NCI-H1694 treated with DMSO at 0.1 percent for 48 hours (cell line): ENCODE measurements at places on chromosomes 6 and 20.

- peak; percentile 85 for DNase-seq
These were observed 129.1 kb downstream of the PACRG start for GRCh38 chr6:162856885-162857284.

GRCh38 chr6:135722679-135723078, 128.8 kb upstream of the PDE7B start:
- DNase-seq: no peak

GRCh38 chr20:50569864-50570836, 60.0 kb downstream of the PTPN1 start:
- DNase-seq: no peak

- DNase-seq: no peak
These were observed 357.1 kb downstream of the MAFB start for GRCh38 chr20:40331807-40332560.

DNA sequence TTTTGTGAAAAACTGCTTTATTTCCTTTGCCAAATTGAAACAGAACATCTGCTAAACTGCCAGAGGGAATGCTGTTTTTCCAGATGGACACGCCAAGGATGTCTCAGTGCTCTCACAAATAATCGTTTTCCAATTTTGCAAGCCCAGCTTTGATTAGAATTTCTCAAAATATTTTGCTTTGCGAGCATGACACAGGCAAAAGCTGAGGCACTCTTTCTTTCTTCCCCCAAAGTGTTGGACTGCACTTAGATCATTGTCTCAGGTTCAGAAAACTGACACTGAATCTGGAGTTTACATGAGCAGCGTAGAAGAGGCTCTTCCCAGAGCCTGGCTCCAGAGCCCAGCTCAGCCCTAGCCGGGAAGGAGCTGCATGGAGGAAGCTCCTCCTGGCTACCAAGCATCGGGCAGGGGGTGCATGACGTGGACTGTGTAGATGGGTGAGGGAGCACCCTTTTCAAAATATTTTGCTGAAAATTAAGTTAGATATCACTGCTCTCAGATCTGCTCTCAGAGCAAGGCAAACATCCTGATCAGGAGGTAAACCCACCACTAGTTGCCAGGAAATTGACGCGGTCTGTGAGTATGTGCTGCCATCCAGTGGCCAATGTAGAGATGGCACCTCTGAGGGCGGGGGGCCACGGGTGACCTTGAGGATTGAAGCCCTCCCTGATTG, 107.5 kb downstream of the SLC22A3 start:
- DNase-seq: peak; percentile 5

DNA sequence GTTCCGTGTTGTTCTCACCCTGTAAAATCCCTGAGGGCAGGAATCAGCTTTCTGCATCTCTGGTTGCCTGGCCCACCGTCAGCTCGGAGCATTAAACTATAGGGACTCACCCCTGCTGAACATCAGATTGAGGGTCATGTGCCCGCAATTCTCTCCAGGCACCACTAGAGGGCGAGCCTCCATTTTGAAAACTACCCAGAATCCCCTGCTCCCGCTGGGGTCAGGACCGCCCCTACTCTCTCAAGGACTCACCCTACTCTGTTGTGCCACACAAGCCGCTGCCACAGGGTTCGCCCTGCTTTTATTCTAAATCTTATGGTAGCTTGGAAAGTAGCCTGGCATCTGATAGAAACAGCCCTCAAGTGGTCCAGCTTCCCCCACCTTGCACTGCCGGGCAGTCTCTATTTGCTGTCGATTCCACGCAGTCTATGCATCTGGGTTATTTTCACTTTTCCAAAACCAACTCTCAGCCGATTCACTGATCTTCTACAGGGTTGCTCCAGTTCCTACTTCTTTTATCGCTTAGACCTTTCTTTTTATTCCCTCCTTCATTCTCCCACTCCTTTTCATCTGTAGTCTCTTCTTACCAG, 244.1 kb upstream of the QKI start:
- DNase-seq: no peak

DNA sequence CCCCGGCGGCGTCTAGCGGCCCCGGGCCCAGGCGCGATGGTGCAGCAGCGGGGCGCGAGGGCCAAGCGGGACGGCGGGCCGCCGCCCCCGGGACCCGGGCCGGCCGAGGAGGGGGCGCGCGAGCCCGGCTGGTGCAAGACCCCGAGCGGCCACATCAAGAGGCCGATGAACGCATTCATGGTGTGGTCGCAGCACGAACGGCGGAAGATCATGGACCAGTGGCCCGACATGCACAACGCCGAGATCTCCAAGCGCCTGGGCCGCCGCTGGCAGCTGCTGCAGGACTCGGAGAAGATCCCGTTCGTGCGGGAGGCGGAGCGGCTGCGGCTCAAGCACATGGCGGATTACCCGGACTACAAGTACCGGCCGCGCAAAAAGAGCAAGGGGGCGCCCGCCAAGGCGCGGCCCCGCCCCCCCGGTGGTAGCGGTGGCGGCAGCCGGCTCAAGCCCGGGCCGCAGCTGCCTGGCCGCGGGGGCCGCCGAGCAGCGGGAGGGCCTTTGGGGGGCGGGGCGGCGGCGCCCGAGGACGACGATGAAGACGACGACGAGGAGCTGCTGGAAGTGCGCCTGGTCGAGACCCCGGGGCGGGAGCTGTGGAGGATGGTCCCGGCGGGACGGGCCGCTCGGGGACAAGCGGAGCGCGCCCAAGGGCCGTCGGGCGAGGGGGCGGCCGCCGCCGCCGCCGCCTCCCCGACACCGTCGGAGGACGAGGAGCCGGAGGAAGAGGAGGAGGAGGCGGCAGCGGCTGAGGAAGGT, 715 bp downstream of the SOX12 start:
- DNase-seq: peak; percentile 19
